ENCODE measurements at places on chromosomes 6 and 20. TPM values are rescaled to one million over a fixed set of nuclear protein-coding genes. Genes with fewer than 3 reads are reported as not detected.

- ATAC-seq: no peak
Measured at GRCh38 chr6:163735076-163735475, 320.6 kb downstream of the QKI start.

DNA sequence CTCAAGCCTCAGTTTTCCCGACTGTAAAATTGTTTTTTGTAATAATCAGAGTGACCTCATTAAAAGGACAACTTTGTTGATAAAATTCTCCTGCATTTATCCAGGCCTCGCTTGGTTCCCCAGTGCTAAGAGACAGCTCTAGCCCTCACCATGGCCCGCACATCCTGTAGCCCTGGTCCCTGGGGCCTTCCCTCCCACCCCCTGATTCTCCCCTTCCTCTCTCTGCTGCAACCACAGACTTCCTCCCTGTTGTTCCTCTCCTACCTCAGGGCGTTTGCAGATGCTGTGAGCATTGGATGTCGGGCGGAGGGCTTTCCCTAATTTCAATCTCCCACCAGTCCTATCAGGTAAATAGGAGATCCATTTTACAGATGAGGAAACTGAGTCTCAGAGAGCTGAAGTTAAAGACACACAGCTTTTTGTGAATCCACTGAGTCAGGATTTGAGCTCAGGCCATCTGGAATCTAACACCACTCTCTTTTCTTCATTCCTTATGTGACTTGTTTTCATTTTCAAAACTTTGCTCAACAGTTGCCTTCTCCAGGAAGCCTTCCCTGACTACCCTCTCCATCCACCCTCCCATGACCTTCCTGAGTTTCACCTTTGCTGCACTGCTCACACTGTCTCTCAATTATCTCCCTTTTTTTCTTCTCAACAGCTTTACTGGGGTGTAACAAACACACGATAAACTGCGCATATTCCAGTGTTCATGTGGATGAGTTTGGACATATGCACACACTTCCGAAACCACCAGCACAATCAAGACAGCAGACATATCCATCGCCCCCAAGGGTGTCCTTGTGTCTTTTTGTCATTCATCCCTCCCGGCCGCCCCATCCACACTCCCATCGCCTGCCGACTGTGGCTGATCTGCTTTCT lies 107.1 kb downstream of the CEBPB start:
- no peak for ATAC-seq

- no peak for ATAC-seq
Measured at GRCh38 chr20:42338294-42339201, 720.4 kb upstream of the CHD6 start.

GRCh38 chr6:39059496-39060310 lies 11.1 kb downstream of the GLP1R start:
- no peak for ATAC-seq

GRCh38 chr6:38068854-38069590 lies 249.5 kb downstream of the ZFAND3 start:
- ATAC-seq: no peak

DNA sequence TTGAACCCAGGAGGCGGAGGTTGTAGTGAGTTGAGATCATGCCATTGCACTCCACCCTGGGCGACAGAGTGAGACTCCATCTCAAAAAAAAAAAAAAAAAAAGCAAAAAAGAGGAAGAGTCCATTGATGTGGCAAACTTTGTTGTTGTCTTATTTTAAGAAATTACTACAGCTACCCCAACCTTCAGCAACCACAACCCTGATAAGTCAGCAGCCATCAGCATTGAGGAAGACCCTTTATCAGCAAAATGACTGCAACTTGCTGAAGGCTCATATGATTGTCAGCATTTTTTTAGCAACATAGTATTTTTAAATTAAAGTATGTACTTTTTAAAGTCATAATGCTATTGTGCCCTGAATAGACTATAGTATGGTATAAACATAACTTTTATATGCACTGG lies 48.8 kb downstream of the ZFP64 start:
- ATAC-seq: no peak

The NRN1 gene
- 1.6 TPM for total RNA-seq
